ENCODE measurements at places on chromosomes 7 and 10.

DNA sequence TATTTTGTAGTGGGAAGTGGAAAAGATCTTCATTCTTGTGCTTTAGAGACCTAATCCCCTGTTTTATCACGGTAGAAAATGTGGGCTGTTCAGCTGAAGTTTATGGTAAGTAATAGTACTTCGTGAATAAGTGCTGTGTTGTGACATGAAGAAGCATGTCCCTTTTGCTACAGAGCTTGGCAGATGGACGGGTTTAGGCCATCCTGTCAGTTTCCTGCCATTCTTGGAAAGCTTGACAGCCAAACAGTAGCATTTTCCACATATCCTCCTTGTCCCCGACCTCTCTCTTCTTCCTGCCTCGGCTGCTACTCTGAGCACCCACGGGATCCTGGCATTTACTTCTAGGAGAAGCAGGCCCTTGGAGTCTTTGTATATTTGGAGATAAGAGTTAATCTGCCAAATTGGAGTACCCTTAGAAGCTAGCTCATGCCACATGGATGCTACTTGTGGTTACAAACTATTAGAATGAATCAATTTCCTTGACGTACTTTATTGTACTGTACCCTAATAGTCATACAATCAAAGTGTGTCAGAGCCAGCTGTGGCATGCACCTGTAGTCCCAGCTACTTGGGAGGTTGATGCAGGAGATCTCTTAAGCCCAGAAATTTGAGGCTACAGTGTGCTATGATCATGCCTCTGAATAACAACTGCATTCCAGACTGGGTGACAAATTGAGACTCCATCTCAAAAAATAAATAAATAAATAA lies 39.2 kb downstream of the PNLIPRP3 start:
- DNase-seq, result no peak

GRCh38 chr7:120394595-120394994 lies 121.6 kb downstream of the KCND2 start:
- no peak for DNase-seq

- no peak for DNase-seq
Observed at GRCh38 chr10:5573968-5574641, 49.3 kb downstream of the CALML3 start.

DNA sequence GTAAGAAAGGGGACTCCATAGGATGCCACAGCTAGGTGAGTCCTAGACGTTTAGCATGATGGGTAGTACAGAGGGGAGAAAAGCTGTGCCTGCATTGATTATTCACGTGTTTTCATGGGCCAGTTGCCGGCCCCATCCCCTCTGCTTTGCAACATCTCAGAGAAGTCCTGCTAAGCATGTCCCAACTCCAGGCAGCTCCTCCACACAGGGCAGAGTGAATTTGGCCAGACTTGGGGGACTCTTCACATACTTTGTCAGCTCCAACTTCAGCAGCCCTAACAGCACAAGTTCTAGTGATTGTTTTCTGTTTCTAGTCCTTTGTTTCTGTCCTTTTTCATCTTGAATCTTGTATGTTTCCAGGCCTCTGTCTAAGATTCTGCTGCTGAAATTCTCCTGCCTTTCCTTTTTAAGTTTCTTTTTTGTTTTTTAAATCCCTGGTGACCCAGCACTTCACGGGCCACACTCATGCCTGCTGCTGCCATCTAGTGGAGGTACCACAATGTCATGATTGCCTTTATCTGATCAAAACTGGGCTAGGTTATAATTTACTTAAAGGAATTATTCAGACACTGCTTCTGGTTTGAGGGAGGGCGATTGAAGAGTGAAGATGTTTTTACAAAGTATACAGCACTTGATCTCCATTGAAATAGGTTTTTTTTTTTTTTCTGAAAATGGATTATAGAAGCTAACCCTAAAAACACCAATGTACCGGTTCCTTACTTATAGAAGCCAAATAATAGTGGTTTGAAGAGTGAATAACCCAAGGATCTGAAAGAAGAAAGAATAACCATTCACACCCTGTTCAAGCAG lies 276.9 kb downstream of the CSTF2T start:
- no peak for DNase-seq

GRCh38 chr10:101879456-101880231 lies 36.0 kb upstream of the KCNIP2 start:
- no peak for DNase-seq

DNA sequence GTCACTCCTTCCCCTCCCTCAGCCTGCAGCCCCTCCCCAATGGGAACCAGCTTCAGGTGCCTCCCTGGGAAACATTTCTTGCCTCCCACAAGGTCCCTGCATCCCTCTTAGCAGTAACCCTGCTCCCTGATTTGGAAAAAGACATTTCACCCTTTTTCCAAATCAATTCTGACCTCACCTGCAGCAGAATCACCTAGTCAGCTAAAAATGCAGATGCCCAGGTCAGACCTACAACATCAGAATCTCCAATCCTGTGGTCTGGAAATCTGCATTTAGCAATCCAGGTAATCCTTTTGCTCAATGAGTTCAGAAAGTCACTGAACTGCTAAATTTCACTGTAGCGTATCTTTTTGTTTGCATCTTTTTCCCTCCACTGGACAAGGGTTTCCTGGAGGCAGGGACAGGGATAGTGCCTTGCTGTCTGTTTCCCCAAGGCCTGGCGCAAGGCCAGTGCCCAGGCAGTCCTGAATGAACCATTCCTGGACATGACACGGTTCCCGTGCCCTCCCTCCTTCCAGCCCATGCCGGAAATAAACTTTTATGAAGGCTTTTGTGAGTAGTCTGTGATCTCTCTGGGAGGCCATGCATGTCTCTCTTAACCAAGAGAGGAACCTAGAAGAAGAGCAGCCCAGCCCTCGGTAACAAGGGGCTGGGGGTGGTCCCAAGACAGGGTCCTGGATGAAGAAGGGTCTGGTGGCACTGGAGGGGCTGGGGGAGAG lies 44.0 kb downstream of the COL13A1 start:
- DNase-seq, result no peak

DNA sequence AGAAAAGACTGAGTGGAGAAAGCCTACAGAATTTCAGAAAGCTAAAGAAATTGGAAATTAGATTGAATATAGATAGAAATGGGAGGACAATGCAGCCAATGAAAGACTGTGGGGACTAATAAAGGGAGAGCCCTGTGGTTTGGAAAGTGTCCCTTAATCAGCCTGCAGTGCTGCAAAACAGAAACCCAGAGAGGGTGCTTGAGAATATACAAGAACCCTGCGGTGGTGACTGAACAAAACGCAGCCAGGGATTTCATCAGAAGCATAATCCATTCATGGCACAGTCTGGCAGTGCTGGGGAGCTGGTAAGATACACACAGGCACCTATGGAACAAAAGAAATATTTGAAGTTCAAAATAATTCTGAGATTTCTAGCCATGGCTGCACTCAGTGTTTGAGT lies 19.1 kb downstream of the CEP41 start:
- DNase-seq, result no peak

DNA sequence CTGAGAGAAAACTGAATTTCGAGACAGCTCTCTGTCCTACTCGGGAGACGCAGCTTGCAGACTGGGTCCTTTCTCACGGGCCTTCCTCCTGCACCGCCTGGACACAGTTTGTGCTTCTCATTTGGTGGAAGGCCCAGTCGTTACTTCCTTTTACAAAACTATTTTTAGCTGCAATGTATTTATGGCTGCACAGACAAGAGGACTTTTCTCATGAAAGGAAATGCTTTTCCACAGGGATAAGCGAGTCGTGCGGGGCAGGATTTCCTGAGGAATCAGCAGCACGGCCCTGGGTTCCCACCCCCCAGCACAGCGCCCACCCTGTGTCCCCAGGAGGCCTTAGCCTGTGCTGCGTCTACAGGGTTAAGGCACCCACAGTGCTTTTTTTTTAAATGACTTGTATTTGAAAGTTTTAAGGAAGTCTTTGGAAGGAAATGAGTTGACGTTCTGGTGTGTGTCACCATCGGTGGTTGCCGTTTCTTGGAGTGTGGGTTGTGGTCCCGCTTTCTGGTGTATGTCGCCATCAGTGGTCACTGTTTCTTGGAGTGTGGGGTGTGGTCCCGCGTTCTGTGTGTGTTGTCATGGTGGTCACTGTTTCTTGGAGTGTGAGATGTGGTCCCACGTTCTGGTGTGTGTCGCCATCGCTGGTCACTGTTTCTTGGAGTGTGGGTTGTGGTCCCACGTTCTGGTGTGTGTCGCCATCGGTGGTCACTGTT lies 50.9 kb downstream of the INPP5A start:
- DNase-seq, result no peak

DNA sequence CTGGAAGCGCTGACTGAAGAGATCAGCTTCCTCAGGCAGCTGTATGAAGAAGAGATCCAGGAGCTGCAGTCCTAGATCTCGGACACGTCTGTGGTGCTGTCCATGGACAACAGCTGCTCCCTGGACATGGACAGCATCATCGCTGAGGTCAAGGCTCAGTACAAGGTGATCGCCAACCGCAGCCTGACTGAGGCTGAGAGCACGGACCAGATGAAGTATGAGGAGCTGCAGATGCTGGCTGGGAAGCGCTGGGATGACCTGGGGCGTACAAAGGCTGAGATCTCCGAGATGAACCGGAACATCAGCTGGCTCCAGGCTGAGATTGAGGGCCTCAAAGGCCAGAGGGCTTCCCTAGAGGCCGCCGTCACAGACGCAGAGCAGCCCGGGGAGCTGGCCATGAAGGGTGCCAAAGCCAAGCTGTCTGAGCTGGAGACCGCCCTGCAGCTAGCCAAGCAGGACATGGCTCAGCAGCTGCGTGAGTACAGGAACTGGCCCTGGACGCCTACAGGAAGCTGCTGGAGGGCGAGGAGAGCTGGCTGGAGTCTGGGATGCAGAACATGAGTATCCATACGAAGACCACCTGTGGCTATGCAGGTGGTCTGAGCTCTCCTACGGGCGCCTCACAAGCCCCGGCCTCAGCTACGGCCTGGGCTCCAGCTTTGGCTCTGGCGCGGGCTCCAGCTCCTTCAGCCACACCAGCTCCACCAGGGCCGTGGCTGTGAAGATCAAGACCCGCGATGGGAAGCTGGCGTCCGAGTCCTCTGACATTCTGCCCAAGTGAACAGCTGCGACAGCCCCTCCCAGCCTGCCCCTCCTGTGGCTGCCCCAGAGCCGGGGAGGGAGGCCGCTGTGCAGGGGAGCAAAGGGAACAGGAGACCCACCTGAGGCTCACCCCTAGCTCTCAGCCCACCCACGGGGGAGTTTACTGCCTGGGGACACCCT lies 24.9 kb upstream of the AMPH start:
- DNase-seq, result no peak

DNA sequence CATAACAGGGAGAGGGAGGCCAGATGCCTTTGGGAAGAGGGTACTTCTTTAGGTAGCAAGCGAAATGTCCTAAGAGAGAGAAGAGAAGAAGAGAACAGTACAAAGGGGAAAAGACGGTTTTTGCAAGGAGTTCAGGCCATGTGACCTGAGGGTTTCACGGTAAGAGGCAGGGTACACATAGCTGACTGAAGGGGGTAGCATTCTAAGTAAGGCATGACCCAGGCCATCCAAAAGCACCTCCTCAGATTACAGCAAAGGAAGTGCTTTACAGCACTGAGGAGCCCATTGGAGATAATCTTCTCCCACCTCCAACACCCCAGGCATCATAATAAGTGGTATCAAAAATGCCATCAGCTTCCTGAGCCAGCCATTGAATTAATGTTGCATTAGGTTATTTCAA lies 258.2 kb upstream of the NPY start:
- DNase-seq, result no peak

GRCh38 chr7:130877991-130878305 lies 143.9 kb upstream of the KLF14 start:
- DNase-seq, result no peak

GRCh38 chr10:108452533-108452932 lies 1288.0 kb upstream of the SORCS1 start:
- DNase-seq, result no peak

- DNase-seq, result no peak
Observed at GRCh38 chr7:107326061-107326460, 143.8 kb upstream of the GPR22 start.

Measured in omental fat pad (tissue), 4 donors.